ENCODE measurements at places on chromosomes 13 and 19.

GRCh38 chr13:53206455-53206854, 177.8 kb downstream of the OLFM4 start:
- no peak for DNase-seq

DNA sequence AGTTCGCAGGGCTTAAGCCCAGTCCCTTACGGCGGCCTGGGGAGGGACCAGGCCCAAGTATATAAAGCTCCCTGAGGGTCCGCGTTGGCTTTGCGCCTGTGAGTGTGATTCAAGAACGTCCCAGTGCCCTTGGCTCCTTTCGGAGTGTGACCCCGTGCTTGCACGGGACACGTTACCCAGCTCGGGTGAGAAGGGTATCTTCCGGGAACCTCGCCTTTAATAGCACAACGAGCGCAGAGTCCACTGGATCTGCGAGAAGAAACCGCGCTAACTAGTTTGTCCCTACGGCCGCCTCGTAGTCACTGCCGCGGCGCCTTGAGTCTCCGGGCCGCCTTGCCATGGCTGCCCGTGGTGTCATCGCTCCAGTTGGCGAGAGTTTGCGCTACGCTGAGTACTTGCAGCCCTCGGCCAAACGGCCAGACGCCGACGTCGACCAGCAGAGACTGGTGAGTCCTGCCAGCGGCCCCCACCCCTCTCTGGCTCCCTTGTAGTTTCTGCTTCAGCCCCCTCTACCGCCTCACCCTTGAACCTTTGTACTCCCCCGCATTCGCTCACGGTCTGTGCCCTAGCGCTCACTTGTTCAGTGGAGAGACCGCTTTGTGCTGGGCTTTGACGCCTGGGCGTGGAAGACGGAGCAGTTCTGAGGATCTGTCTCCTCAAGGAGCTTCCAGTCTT, at the start of gene DNAJC15:
Gene DNAJC15, plus strand, starts transcription at position 298 of the 675 bp plus-strand sequence. Its CDS starts 41 bp downstream, at position 339.
- DNase-seq: peak; percentile 66

- no peak for DNase-seq
Observed at GRCh38 chr19:39941615-39942365, 7.4 kb upstream of the FCGBP start.

- no peak for DNase-seq
Observed at GRCh38 chr13:30581582-30581981, 36.1 kb upstream of the USPL1 start.

DNA sequence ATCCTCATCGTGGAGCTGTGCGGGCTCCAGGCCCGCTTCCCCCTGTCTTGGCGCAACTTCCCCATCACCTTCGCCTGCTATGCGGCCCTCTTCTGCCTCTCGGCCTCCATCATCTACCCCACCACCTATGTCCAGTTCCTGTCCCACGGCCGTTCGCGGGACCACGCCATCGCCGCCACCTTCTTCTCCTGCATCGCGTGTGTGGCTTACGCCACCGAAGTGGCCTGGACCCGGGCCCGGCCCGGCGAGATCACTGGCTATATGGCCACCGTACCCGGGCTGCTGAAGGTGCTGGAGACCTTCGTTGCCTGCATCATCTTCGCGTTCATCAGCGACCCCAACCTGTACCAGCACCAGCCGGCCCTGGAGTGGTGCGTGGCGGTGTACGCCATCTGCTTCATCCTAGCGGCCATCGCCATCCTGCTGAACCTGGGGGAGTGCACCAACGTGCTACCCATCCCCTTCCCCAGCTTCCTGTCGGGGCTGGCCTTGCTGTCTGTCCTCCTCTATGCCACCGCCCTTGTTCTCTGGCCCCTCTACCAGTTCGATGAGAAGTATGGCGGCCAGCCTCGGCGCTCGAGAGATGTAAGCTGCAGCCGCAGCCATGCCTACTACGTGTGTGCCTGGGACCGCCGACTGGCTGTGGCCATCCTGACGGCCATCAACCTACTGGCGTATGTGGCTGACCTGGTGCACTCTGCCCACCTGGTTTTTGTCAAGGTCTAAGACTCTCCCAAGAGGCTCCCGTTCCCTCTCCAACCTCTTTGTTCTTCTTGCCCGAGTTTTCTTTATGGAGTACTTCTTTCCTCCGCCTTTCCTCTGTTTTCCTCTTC, 6.3 kb downstream of the MYADM start:
- no peak for DNase-seq

DNA sequence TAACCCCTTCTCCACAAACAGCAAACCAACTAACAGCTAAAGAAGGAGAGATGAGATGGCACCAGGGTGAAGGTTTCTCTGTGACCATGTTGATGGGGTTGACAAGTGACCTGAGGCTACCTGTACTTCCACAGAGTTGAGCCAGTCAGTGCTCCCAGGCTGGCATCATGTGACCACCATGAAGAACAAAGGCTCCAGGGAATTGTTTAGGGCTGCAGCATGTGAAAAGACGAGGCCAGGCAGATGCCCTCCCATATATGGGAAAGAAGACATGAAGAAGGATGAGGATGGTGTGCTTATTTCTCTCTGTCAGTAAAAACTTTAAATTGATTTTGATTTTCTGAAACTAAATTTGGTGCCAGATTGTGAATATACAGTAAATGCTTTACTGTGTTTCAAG, 220.6 kb downstream of the OLFM4 start:
- DNase-seq: no peak

DNA sequence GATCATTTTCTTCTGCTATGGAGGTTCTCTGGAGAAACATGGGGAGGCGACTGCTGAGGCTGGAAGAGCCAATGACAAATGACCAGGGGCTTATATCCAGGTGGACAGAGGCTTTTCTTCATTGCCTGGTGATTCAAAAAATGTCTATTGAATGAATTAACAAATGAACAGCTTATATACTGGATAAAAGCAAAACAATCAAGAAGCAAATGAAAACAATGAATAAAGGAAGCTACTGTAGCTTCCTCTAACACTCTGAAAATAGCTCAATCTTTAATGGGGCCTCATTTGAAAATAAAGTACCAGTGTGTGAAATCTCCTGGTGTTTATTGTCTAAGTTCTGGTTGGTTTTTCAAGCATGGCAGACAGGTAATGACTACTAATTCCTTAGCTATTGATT, 167.5 kb upstream of the TMTC4 start:
- no peak for DNase-seq

- no peak for DNase-seq
Observed at GRCh38 chr19:4474514-4475022, 2.5 kb downstream of the HDGFL2 start.

GRCh38 chr19:13119627-13120026, 1.6 kb downstream of the NACC1 start:
- DNase-seq: no peak
